A172 (cell line): ENCODE measurements at places on chromosomes 1 and 21. TPM values are rescaled to one million over a fixed set of nuclear protein-coding genes. Genes with fewer than 3 reads are reported as not detected.

- DNase-seq = no peak
Observed at GRCh38 chr1:232556351-232556750, 73.6 kb downstream of the SIPA1L2 start.

COPA gene
- total RNA-seq = 243 and 261 TPM in 2 replicates

CELA2B gene
- not detected in 2 replicates for total RNA-seq

DNA sequence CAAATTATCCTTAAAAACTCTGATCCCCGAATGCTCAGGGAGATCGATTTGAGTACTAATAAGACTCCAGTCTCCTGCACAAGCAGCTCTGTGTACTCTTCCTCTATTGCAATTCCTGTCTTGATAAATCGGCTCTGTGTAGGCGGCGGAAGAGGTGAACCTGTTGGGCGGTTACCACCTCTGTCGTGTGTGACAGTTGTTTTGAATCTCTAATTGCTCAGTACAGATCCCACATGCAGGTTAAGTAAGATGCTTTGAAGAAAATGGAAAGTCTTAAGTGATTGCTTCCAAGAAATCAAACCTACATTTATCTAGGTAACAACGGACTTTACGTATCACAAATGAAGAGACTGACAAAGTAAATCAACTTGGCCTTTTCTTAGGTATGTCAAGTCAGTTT is 35.5 kb downstream of the COA6 start:
- no peak for DNase-seq

GRCh38 chr1:94745742-94746141 is 74.4 kb upstream of the SLC44A3 start:
- DNase-seq = no peak

GRCh38 chr1:10867138-10867721 is 70.8 kb upstream of the CASZ1 start:
- no peak for DNase-seq

GRCh38 chr1:97898948-97899347 is 21.9 kb downstream of the DPYD start:
- DNase-seq = no peak

DNA sequence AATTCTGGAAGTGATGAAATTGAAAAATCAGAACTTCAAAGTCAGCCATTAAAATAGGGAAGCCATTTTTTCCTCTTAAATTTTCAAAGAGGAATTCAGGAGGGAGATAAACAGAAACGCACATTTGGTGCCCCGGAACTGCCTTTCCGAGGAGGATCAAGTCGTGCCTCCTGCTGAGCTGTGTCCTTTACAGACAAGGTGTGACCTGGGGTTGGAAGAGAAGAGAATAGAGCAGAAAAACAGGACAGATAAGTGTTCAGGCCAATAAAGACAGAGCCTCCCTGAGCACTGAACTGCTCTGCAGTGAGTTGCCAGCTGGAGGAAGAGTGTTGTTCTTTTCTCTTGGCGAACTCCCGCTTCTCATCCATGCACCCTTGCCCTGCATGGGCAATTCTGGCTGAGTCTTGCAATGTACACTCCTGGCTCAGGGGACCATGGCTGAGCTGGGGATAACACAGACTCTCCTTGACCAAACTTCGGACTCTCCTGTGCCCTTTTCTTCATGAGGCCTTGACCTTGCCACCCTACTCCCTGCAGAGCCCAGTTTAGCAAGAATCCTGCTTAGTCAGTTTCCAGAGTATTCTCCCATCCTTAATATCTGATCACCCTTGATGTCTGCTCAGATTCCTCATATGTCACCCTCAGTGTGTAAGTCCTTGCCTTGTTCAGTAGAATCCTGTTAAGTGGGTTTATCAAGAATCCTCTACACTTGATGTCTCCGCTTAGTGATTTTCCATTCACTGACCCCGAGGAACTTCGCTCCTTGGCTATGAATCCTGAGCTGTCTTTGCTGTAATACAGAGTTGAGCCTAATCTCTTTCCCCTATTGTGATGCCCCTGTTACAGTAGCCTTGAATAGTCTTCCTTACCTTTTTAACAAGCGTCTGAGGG is 1.3 kb upstream of the MTARC1 start:
- no peak for DNase-seq

- DNase-seq = no peak
Observed at GRCh38 chr1:204568576-204569315, 52.5 kb downstream of the MDM4 start.

GRCh38 chr1:25338986-25339385 is 852 bp downstream of the TMEM50A start:
- no peak for DNase-seq

WNT9A gene
- 23.7 and 25.8 TPM in 2 replicates for total RNA-seq

DNA sequence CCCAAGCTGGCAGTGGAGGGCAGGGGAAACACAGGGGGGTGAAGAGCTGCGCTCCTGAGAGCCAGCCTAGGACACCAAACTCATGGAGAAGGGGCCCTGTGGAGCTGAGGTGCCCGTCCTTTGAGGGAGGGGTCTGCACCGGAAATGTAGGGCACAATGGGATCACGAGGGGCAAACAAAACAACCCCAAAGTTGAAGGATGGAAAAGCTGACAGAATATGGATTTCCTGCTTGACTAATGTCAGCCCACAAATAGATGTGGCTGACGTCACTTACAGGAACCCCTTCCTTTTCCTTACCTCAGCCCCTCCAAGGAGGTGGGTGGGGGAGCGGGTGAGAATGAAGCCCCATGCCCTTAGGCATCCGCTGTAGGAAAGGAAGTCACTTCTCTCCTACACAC is 110.9 kb downstream of the KCNN3 start:
- no peak for DNase-seq

VTCN1 gene
- total RNA-seq = not detected in 2 replicates

- no peak for DNase-seq
Observed at GRCh38 chr1:48761986-48762385, 14.7 kb downstream of the BEND5 start.

DNA sequence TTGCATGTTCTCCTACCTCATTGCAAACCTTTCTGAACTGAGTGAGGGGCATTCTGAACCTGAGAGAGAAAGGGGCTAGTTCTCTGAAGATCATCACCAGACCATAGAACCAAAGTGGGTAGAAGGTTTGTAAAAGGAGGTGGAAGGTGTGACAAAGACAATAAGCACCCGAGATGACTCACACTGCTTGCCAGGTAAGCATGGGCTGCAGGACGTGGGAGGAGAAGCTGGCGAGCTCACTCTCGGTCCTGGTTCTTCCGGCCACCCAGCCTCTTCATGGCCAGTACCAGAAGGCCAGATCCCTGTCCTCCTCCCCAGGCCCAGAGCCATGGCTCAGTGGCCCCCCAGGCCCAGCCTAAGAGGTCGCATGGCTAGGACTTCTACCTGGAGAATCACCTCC is 128.3 kb downstream of the TMEM53 start:
- DNase-seq = no peak

DNA sequence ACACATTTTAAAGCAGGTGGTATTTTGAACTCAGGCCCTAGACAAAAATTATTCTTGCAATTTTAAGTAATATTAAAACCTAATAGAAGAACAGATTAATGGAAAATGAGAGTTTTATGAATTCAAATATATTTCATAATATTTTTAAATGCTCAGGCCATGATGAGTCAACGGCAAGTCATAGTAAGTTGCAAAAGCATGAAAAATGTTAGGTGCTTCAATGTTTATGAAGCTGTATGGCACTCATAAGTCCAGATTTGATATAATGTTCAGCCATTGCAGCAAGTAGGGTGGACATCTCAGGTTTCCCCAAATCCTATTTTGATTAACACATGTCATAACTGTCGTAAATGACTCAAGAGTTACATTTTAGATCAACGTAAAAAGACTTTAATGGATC is 112.6 kb downstream of the GRIK1 start:
- DNase-seq = no peak

- no peak for DNase-seq
Observed at GRCh38 chr21:23874271-23874670, 1733.0 kb downstream of the MRPL39 start.

GRCh38 chr1:56824938-56825337 is 5.7 kb upstream of the FYB2 start:
- DNase-seq = no peak

AKNAD1 gene
- 2.1 TPM in 1 of 2 replicates, not detected in the other for total RNA-seq

DNA sequence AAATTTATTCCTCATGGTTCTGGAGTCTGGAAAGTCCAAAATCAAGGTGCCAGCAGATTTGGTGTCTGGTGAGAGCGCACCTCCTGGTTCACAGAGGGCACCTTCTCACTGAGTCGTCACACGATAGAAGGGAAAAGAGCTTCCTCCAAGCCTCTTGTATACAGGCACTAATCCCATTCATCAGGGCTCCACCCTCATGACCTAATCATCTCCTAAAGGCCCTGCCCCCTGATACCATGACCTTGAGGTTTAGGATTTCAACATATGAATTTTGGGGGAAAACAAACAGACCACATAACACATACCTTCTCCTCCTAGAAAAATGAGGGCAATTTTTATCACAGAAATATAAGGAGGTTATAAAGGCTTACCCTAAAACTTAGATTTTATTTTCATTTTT is 88.0 kb upstream of the NFIA start:
- no peak for DNase-seq

DNA sequence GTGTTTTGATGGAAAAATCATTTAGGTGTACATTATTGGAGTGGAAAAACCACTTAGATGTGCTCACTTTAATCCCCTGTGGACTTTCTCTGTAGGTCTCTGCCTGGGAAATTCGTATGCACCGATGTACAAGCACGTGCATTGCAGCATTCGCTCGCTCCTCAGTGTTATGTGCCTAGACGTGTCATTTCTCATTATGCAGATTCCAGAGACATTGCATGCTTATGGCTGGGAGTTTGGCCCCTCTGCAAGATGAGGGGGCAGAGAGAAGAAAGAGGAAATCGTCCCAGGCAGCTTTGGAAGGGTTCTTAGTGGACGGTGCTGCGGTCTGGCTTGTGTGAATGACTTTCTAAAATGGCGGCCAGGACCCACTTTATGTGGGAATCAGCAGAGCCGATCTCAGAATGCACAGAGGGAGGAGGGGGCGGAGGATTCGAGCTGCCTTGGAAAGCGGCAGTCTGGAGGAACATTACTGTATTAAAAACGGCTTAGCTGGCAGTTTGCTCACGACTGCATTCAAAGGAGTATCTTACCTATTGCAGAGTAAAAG is 2.3 kb downstream of the SPEN start:
- peak; percentile 46 for DNase-seq

- peak; percentile 8 for DNase-seq
Observed at GRCh38 chr1:166999075-166999474, 10.0 kb downstream of the MAEL start.

DNA sequence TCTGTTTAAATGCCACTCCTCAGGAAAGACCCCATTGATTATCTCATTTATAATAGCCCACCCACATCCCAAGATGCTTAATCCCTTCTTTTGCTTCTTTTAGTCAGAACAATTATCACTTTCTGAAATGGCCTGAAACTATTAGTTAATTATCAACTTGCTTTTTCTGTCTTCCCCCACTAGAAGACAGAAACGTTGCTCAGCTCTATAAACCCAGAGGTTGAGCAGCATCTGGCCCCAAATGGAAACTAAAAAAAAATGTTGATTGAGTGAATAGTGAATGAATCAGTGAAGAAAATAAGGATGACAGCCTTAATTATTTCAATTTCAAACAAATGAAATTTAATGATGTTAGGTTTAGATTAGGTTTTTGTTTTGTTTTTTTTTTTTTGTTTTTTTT is 38.2 kb upstream of the PIGC start:
- DNase-seq = no peak

DNA sequence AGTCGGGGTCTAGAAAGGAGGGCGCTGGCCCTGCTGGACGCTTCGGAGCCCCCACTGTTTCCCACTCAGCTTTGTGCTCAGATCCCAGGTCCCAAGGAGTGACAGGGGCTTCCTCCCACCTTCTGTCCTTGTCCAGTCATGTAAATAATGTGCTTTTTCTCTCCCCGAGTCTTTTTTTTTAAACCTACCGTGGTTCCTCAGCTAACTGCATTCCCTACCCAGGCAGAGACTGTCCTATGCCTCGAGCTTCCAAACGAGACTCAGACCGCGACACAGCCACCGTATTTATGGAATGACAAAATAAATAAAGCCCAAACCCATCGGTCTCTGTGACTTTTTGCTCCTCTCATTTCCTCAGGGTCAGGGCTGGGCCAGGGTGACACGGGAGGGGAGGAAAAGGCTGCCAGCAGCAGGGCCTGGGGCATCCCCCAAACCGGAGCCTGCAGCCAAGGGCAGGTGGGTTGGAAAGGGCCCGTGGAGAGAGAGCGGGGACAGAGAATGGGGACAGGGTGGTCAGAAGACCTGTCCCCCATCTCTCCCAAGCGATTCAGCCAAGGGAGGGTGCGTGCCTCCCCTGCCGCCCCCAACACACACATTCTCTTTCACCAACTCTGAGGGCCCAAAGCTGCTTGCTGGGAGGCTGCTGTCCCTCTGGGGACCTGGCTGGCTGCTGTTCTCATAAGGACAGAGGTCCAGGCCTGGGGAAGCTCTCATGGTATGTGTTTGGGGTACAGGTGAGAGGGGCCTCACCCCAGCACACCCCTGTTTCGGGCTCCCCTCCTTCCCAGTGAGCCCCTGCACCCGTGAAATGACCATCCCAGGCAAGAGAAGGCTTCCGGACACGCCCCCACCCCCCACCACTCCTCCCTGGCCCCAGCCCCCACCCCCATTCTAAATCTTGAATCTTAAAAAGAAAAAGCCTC is 55.4 kb downstream of the KCNAB2 start:
- no peak for DNase-seq

KRTAP10-9 gene
- total RNA-seq = not detected in 2 replicates

DNA sequence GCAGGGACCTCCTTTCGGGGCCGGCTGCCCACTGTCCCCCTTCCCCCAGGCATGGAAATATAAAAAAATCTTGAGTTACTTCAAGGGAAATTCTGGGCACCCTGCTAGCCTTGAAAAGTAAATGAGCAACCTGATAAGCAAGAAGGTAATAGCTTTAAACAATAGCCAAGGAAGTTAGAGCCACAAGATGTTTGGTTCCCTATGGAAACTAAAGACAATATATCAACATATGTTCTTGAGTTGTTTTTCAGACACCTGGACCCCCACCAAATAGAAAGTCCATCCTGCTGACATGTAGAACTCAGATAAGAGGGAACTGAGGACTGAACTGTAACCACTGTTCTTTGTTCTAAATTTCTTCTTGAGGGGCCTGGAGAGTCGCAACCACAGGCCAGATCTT is 19.3 kb upstream of the SLC35A3 start:
- no peak for DNase-seq

GRCh38 chr1:147478521-147478920 is 62.8 kb upstream of the BCL9 start:
- no peak for DNase-seq

- peak; percentile 72 for DNase-seq
Observed at GRCh38 chr1:118158924-118159323, 26.1 kb downstream of the SPAG17 start.

ENO1 gene
- total RNA-seq = 1,393 and 1,401 TPM in 2 replicates

RNU1-2 gene
- total RNA-seq = under 0.01 and 255 TPM in 2 replicates

PPIAL4G gene
- total RNA-seq = not detected in 2 replicates

DNA sequence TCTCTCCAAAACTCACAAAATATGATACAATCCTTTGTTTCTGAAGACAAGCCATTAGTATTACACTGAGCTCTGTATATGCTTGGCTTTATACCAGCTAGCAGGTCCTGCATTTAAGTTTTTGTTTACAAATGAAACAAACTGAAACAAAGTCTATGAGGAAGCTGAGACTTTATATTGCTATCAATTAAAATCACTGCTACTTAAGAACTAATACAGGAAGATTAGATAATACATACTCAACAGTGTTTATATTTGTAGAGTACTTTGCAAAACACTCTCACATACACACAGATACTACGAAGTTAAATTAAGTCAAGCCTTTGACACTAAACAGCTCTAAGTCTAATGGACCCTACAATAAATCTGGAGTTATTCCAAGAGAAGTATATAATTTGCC is 247.4 kb downstream of the CRB1 start:
- no peak for DNase-seq

- DNase-seq = peak; percentile 47
Observed at GRCh38 chr1:43345120-43345519, 7.5 kb downstream of the MPL start.
